Activated naive CD4-positive, alpha-beta T cell (primary cell): ENCODE measurements at places on chromosomes 1 and 21.

- no peak for DNase-seq
These were observed 6.4 kb downstream of the CASZ1 start for GRCh38 chr1:10789803-10790702.

- no peak for DNase-seq
These were observed 12.1 kb downstream of the C8A start for GRCh38 chr1:56866656-56867055.

DNA sequence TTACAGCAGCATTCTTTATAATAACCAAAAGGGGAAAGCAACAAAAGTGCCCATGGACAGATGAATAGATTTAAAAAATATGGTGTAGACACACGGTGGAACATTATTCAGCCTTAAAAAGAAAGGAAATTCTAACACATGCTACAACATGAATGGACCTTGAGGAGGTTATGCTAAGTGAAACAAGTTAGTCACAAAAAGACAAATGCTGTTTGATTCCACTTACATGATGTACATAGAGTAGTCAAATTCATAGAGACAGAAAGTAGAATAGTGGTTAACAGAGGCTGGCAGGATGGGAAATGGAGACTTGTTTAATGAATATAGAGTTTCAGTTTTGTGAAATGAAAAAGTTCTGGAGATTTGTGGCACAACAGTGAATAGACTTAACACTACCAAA is 151.4 kb downstream of the CYYR1 start:
- no peak for DNase-seq

- DNase-seq: no peak
These were observed 351.6 kb upstream of the PLXNA2 start for GRCh38 chr1:208595745-208596144.

GRCh38 chr1:53459321-53460175 is at the start of gene DMRTB1:
DMRTB1 (plus strand) TSS chr1:53459399; CDS start chr1:53459454, 55 bp downstream.
- DNase-seq: no peak

GRCh38 chr1:21783679-21784603 is 992 bp upstream of the USP48 start:
- no peak for DNase-seq

DNA sequence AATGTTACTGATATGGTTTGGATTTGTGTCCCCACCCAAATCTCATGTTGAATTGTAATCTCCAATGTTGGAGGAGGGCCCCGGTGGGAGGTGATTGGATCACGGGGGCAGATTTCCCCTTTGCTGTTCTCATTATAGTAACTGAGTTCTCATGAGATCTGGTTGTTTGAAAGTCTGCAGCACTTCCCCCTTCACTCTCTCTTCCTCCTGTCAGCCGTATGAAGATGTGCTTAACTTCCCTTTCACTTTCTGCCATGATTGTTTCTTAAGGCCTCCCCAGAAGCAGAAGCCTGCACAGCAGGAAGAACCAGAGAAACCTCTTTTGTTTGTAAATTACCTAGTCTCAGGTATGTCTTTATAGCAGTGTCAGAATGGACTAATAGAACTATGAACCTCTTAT is 28.4 kb downstream of the TRIM33 start:
- DNase-seq: no peak

DNA sequence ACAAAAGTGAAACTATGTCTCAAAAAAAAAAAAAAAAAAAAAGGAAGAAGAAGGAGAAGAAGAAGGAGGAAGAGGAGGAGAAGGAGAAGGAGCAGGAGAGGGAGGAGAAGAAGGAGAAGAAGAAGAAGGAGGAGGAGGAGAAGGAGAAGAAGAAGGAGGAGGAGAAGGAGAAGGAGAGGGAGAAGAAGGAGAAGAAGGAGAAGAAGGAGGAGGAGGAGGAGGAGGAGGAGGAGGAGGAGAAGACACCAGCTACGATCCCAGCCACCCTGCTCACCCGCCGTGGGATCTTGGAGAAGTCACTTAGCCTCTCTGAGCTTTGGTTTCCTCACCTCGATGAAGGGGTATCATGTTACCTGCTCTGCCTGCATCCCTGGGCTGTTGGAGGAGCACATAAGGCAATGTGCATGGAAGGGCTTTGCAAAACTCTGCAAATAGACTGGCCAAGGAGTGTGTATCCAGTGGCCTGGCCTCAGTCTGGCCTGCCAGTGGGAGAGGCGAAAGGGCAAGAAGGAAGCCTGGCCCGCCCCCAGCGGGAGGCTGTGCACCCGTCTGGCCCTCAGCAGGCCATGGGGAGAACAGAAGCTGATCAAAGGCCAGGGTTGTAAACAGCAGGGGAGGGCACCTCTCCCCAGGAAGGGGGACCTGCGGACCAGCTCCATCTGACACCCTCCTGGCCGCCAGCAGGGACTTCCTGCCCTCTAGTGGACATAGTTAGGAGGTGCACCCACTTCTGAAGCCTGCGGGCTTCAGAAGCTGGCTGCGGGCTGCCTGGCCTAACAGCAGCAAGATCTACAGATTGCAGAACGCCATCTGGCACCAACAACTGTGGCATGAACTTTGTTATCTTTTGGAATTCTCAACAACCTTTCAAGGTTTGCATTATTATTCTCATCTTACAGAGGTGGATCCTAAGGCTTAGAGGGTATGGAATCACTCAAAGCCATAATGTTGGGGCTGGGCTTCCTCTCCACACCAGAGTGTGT is 19.2 kb upstream of the CDK18 start:
- DNase-seq: peak; percentile 44

DNA sequence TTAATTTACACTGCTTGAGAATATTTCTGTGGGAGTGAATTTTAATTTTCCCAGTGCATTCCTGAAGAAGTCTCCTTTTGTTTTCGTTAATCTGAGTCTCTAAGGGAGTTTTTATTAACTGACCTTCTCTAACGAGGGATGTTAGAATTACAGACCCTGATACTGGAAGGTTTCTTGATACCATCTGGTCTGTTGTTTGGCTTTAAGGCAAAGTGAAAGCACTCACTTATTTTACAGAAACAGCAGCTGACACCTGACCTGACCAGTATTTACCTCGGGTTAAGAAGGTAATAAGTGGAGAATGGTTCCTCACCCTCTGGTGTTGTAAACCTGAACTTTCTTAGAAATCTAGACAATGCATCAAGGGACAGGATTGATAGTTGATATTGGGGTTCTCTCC is 12.4 kb downstream of the CDC14A start:
- DNase-seq: no peak

- DNase-seq: no peak
These were observed 292.0 kb upstream of the PLXNA2 start for GRCh38 chr1:208536212-208536611.

- DNase-seq: no peak
These were observed 20.9 kb downstream of the POFUT2 start for GRCh38 chr21:45266518-45267389.

DNA sequence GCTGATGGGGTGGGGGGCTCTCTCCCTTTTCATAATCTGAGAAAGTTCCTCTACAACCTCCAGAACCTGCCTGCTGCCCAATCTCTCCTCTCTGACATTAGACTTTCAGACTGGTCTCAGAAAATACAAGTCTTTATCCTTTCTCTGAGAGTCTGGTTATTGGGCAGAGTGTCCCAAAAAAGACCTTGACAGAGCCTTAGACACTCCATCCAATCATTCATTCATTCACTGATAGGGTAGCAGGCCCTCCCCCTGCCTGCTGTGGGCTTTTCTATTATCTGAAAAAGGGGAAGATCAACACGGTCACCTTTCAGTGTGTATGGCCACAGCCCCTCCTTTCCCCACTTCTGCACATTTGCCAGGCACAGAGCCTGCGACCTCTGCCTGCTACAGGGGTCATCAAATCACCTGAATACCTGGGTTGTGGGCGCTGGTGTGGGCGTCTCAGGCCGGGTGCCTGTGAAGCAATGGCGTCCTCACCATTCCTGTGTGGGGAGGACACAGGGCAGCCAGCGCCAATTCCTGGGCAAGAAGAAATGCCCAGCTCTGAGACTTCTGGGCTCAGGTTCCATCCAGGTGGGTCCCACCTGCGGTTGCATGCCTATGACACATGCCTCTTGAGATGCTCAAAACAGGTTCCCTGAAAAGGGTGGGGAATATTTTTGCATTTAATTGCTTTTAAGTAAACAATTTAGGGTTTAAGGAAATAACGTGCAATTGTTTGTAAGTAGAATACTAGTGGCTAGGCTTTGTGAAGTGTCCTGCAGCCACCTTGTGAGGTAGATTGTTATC is 52.8 kb downstream of the ELK4 start:
- DNase-seq: no peak

DNA sequence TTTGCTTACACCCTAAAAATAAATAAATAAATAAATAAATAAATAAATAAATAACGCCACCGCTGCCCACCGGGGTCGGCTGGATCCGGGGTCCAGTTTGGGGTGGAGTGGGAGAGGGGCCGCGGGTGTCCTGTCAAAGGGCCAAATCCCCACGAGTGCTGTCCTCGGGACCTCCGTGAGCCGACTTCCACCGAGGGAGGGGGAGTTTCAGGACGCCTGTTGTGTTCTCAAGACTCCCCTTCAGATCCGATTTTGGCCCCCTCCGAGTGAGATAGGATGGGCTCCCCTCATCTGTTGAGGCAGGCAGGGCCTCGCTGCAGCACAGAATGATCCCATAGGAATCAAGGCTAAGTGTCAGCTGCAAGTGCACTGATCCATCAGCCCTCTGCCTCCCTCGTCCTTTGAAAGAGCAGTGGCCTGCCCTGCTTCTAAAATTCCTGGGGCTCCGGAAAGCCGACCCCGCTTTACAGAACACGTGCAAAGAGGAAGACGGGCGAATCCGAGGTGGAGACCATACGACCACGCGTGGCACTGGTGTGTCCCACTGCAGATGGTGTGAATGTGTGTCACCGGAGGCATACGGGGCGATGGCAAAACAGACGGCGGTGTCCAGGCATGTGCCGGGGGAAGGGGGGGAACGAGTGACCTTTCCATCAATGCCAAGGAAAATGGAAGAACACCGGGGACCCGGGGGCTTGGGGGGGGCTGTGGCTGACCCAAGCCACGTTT is 3880.5 kb downstream of the SRGAP2C start:
- DNase-seq: no peak

DNA sequence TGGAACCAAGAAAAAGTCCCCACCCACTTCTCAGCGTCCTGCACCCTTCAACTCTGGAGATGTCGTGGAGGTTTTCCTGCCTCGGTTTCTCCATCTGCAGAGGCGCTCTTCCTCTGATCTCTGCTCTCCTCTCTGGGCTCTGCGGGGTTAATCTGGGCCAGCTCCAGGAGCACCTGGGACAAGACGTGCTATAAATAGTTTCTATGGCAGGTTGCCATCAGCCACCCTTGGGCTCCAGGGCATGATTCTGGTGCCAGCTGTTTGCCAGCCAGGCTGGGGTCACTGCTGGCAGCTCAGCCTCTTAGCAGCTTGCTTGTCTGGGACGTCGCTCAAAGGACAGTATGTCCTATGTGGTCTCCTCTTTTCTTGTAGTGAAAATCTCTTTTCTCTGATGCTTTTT is 137.1 kb downstream of the ACTL8 start:
- DNase-seq: no peak

GRCh38 chr1:44326024-44326701 is 28.9 kb downstream of the ERI3 start:
- no peak for DNase-seq

GRCh38 chr1:226736908-226737818 is 1.9 kb downstream of the ITPKB start:
- no peak for DNase-seq

DNA sequence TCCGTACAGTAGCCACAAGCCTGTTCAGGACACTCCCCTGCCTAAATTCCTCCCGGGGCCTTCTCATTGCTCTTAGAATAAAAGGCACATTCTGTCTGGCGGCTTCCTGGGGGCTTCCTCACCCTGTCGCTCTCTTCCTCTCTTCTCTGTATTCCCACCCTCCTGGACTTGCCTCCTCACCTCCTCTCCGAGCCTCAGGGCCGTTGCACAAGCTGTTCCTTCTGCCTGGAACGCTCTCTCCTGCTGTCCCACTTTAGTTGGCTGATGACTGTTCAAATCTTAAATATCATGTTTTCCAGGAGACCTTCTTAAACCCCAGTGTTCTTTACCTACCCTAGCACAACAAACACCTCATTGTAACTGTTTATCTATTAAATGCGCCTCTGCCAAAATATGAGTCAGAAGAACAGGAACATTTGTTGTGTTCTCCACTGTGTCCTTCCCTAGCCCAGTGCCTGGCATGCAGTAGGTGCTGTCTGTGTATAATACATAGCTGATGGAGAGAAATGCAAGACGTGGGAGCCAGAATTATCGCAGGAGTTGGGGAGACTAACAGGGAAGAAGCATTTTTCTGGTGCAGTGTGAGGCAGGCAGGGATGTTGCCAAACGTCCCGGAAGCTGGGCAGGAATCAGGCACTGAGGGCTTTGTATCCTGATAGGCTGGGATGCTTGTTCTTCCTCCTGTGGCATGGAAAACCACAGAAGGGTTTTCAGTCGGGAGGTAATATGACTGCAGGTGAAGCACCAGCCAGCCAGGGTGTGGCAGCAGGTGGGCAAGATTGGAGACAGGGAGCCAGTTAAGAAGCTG is 24.1 kb upstream of the THRAP3 start:
- DNase-seq: no peak

- no peak for DNase-seq
These were observed 1545.1 kb downstream of the AMY1C start for GRCh38 chr1:105294838-105295237.

GRCh38 chr1:46466477-46467182 is 23.0 kb upstream of the DMBX1 start:
- DNase-seq: no peak

DNA sequence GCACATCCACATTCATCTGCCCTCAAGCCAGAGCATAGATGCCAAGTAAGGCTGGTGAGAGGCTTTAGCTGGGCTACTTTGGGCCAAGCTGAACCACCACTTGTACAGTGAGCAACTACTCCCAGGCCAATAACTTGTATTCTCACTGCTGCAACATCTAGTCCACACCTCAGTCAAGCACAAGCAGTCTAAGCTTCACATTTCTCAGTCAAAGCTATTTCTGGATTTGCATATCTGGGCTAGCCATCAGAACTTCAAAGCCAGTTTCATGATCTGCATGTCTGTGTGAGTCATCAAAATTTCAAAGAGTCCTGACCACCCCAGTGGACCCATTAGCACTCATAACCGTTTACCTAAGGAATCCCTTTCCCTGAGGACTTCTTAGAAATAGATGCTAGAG is 77.7 kb upstream of the DIRAS3 start:
- no peak for DNase-seq

- no peak for DNase-seq
These were observed 481.2 kb downstream of the MATN1 start for GRCh38 chr1:30242168-30242567.

DNA sequence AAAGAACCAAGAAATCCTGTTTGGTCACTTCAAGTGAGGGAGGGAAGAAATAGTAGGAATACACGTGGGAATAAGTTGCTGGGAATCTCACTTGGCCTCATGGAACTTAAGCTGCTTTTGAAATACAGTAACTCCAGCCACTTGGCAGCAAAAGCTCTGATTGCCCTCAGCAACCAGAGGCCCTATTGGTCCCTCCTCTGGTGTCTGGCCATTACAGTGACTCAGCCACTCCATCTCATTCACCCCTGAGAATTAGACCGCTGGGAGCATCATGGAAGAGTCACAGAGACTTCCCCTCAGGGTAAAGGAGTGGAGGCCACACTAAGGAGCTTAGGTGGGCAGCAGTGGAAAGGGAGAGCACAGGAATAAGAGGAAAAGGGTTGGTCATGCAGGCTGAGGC is 99.6 kb downstream of the ELAVL4 start:
- DNase-seq: no peak

- no peak for DNase-seq
These were observed 471 bp downstream of the POLR3C start for GRCh38 chr1:145824499-145824842.

GRCh38 chr1:83112248-83112885 is 886.6 kb downstream of the TTLL7 start:
- no peak for DNase-seq
